A673 (cell line): ENCODE measurements at places on chromosomes 4 and X. TPM values are rescaled to one million over a fixed set of nuclear protein-coding genes. Genes with fewer than 3 reads are reported as not detected.

- H3K27me3 ChIP-seq = no peaks in the 10 kb centered on the region
- H3K4me1 ChIP-seq = peaks cover 4% of the 10 kb centered on the region
- DNase-seq = no peak
- no peak overlapping the region for H3K27ac ChIP-seq
- H3K36me3 ChIP-seq = no peaks in the 10 kb centered on the region
Observed at GRCh38 chr4:155952501-155952901, 1.2 kb downstream of the CTSO start.

The LRCH2 gene
- total RNA-seq = 4.2 and 4.8 TPM in 2 replicates

GRCh38 chrX:32871636-32872035 is 339.7 kb downstream of the DMD start:
- no peaks in the 10 kb centered on the region for H3K36me3 ChIP-seq
- H3K4me1 ChIP-seq = no peaks in the 10 kb centered on the region
- H3K27me3 ChIP-seq = no peaks in the 10 kb centered on the region
- DNase-seq = no peak

DNA sequence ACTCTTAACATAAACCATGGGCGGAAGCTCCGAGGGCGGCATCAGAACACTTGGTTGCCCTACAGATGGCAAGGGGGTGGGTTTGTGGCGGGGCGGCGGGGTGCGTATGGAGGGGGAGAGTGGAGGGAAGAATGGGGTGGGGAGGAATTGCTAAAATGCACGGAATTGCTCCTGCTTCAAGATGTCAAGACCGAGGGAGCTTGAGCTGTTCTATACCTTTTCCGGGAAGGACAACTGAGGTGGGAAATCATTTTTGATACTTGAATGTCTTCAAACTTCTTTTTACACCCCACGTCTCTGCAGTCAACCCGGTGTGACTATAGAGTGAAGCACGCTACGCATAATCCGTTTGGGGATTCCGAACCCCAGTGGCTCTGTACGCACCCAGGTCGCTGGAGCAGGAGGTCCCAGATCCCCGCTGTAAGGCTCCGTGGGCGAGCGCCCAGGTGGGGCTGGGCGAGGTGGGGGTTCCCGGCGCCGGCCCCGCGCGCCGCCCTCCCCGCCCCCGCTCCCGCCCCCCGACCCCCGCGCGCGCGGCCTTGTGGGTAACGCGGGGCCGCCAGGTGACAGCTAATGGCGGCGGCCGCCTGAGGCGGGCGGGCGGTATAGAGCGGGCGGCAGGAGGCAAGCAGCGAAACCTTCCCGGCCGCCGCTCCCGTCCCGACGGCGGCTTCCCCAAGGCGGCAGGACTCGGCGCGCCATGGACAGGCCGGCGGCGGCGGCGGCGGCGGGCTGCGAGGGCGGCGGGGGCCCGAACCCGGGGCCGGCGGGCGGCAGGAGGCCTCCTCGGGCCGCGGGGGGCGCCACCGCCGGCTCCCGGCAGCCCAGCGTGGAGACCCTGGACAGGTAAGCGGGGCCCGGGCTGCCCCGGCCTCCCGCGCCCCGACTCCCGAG is at the start of gene MTMR1:
Gene MTMR1 (plus strand): TSS at position 566 of the 894 bp plus-strand sequence. CDS start 135 bp downstream, at position 701.
- H3K36me3 ChIP-seq = no peaks in the 10 kb centered on the region
- H3K27ac ChIP-seq = no peak within 1 kb of the TSS
- DNase-seq = peak; percentile 35

The PABPC1L2B gene
- total RNA-seq = not detected in 2 replicates

DNA sequence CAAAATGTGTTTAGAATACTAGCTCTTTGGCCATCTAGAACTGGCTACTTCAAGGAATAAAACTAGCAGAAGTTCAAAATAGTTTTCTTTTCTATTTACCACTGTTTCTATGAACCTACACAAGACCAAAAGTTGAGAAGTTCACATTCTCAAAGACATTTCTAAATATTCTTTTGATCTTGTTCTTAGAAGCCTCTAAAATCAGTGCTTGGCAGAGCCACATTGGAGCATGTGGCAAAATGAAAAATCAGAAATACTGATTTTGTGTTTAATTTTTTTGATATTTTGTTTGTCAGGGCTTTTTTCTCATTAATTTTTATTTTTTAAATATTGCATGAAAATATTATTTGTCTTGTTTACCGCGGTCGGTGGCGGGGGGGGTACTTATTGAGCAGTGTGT is 853.8 kb upstream of the INTU start:
- H3K4me1 ChIP-seq = no peaks in the 10 kb centered on the region
- no peak for DNase-seq
- no peaks in the 10 kb centered on the region for H3K36me3 ChIP-seq
- H3K27ac ChIP-seq = no peak overlapping the region
- H3K27me3 ChIP-seq = peaks cover 45% of the 10 kb centered on the region

The DIPK2B gene
- total RNA-seq = not detected in 2 replicates

The LIMCH1 gene
- 4.0 and 4.2 TPM in 2 replicates for total RNA-seq

DNA sequence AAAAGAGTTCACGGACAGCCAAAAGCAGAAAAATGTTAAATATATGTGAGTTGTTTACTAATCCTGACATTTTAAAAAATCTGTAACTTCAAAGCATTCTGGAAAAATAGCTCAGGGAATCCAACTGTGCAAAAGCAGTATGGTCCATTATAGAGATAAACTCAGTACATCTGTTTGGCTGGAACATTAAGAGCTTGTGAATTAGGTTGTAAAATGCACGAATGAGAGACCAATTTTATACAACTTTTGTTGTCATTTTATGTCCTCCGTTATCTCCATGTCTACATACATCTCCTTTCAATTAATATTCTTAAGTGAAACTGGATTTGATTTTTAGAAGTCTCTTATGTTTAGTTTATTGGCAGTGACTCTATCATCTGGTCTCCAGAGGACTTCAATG is 367.0 kb upstream of the ATOH1 start:
- no peaks in the 10 kb centered on the region for H3K4me1 ChIP-seq
- H3K27ac ChIP-seq = no peak overlapping the region
- no peak overlapping the region for H3K4me3 ChIP-seq
- DNase-seq = no peak
- H3K36me3 ChIP-seq = no peaks in the 10 kb centered on the region

DNA sequence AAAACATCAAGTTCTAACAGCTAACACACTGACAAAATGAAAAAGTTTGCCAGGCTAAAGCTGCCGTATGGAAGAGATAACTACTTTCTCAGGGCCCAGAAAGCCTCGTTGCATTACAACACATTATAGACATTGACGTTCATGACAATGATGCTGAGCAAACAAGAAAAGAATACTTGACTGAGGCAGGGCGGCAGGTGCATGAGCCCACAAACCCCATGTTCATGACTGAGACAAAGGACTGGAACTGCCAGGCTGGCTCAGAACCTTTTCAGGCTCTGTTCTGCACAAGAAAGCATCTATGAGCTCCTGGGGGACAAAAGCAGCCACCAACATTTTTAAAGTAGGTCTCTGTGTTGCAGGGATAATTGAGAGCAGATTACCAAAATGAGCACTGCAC is 13.6 kb downstream of the TLR6 start:
- H3K4me3 ChIP-seq = no peak overlapping the region
- H3K27ac ChIP-seq = no peak overlapping the region
- DNase-seq = no peak

The CLIC2 gene
- total RNA-seq = 1.7 and 2.7 TPM in 2 replicates

DNA sequence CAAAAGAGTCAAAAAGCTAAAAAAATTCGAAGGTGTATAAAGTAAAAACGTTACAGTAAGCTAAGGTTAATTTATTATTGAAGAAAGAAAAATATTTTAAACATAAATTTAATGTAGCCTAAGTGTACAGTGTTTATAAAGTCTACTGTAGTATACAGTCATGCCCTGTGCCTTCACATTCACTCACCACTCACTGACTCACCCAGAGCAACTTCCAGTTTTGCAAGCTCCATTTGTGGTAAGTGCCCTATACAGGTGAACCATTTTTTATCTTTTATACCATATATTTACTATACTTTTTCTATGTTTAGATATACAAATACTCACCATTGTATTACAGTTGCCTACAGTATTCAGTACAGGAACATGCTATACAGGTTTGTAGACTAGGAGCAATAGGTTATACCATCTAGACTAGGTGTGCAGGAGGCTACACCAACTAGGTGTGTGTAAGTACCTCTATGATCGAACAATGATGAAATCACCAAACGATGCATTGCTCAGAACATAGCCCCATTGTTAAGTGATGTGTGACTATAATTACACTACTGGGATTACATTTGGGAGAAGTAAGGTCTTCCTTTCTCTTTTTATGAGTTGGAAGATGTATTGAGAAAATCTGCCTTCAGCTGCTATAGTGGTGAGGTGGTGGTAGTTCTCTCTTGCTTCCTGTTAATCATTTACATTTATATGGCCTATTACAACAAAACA is 27.2 kb downstream of the TMSB4X start:
- H3K4me1 ChIP-seq = peaks cover 17% of the 10 kb centered on the region
- no peak overlapping the region for H3K27ac ChIP-seq
- DNase-seq = peak; percentile 11
- H3K4me3 ChIP-seq = no peak overlapping the region
- peaks cover 12% of the 10 kb centered on the region for H3K27me3 ChIP-seq

The CCSER1 gene
- total RNA-seq = not detected in 2 replicates

The MAGEB10 gene
- total RNA-seq = not detected in 2 replicates

- no peaks in the 10 kb centered on the region for H3K36me3 ChIP-seq
- DNase-seq = no peak
- H3K4me3 ChIP-seq = no peak overlapping the region
- H3K27ac ChIP-seq = no peak overlapping the region
Observed at GRCh38 chr4:131531087-131531486, 1618.0 kb upstream of the PCDH10 start.

DNA sequence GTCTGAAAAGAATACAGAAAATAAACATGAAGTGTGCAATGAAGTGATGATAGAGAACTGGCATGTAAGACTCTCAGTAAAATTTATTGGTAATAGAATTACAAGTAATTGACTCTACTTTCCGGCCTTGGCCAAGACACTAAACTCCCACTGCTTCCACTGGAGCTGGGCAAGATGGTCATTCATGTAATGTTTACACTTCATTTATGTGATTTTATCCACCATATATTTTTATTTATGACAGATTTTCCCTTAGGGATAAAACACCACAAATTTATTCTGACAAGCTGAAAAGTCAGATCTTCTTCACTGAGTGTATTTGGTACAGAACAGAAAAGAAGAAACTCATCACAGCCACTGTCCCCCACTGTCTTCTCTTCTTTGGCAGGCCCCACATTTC is 191.9 kb downstream of the SLC39A8 start:
- H3K27ac ChIP-seq = no peak overlapping the region
- H3K4me1 ChIP-seq = no peaks in the 10 kb centered on the region
- no peak for DNase-seq
- no peak overlapping the region for H3K4me3 ChIP-seq

The EMCN gene
- total RNA-seq = 7.8 and 7.9 TPM in 2 replicates

DNA sequence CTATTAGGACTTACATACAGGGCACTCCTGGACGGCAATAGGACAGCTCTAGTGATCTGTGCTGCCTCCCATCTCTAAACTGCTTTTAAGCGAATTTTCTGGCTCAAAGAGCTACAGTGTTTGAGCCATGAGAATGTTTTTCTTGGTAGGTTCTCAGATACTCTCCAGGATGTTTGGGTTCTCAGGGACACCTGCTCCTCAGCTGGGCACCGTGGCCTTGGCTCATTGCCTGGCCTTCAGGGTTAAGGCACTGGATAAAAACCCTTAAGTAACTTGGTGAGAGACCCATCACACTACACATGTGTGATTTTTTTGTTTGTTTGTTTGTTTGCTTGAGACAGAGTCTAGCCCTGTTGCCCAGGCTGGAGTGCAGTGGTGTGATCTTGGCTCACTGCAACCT is 38.5 kb upstream of the HERC5 start:
- H3K27ac ChIP-seq = no peak overlapping the region
- H3K27me3 ChIP-seq = no peaks in the 10 kb centered on the region
- H3K4me1 ChIP-seq = no peaks in the 10 kb centered on the region
- H3K4me3 ChIP-seq = no peak overlapping the region
- no peaks in the 10 kb centered on the region for H3K36me3 ChIP-seq
- DNase-seq = no peak

DNA sequence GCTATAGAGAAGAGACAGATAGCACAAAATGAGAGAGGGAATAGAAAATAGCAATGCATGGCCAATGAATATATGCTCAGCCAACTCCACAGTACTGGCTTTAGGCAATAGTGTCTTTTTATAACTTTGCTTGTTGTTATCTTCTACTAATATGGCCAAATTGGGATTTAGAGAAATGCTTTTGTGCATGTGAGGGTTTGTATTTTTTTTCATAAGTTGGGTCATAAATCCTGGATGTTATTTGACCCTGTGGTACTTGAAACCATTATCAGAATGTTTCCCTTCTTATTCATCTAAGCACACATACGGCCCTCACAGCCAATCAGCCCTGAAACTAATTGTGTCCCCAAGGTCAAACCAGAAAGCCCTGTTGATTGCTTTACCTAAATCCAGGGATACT is 35.2 kb upstream of the LPAR4 start:
- H3K36me3 ChIP-seq = no peaks in the 10 kb centered on the region
- no peak for DNase-seq
- H3K27ac ChIP-seq = no peak overlapping the region
- peaks cover 4% of the 10 kb centered on the region for H3K4me1 ChIP-seq
- no peak overlapping the region for H3K4me3 ChIP-seq
- no peaks in the 10 kb centered on the region for H3K27me3 ChIP-seq

GRCh38 chr4:110003401-110004187 is 90.9 kb downstream of the EGF start:
- H3K4me1 ChIP-seq = no peaks in the 10 kb centered on the region
- H3K4me3 ChIP-seq = no peak overlapping the region
- no peak overlapping the region for H3K27ac ChIP-seq
- DNase-seq = no peak
- H3K36me3 ChIP-seq = no peaks in the 10 kb centered on the region

GRCh38 chrX:84064164-84064563 is 123.8 kb downstream of the RPS6KA6 start:
- H3K27ac ChIP-seq = no peak overlapping the region
- no peaks in the 10 kb centered on the region for H3K4me1 ChIP-seq
- H3K36me3 ChIP-seq = no peaks in the 10 kb centered on the region
- no peak overlapping the region for H3K4me3 ChIP-seq
- H3K27me3 ChIP-seq = no peaks in the 10 kb centered on the region
- no peak for DNase-seq

GRCh38 chrX:15973299-15973698 is 118.7 kb upstream of the AP1S2 start:
- H3K27me3 ChIP-seq = no peaks in the 10 kb centered on the region
- H3K4me1 ChIP-seq = no peaks in the 10 kb centered on the region
- H3K27ac ChIP-seq = no peak overlapping the region
- peak; percentile 67 for DNase-seq
- no peak overlapping the region for H3K4me3 ChIP-seq
- H3K36me3 ChIP-seq = no peaks in the 10 kb centered on the region
